Vagina (tissue), 2 donors: ENCODE measurements at places on chromosomes 7 and 10. TPM values are rescaled to one million over a fixed set of nuclear protein-coding genes. Genes with fewer than 3 reads are reported as not detected.
A peak's percentile ranks its signal among the peaks of the same experiment; 100 is the strongest.

- no peaks in the 10 kb centered on the region for H3K27me3 ChIP-seq
- H3K36me3 ChIP-seq, result no peaks in the 10 kb centered on the region
- DNase-seq, result no peak
- H3K27ac ChIP-seq, result peak within 1 kb of the TSS; percentile 53
Measured at GRCh38 chr10:11742009-11742778, at the start of gene ECHDC3. Gene ECHDC3, plus strand, starts transcription at chr10:11742382. Its CDS starts 195 bp downstream, at chr10:11742577.

GRCh38 chr7:4129481-4130122 lies 552.5 kb upstream of the FOXK1 start:
- H3K4me3 ChIP-seq, result no peak overlapping the region
- H3K27ac ChIP-seq, result no peak overlapping the region
- DNase-seq, result no peak
- H3K4me1 ChIP-seq, result no peaks in the 10 kb centered on the region
- H3K36me3 ChIP-seq, result no peaks in the 10 kb centered on the region

- no peak overlapping the region for H3K4me3 ChIP-seq
- H3K27ac ChIP-seq, result no peak overlapping the region
- no peak for DNase-seq
Measured at GRCh38 chr7:70321016-70321590, 722.8 kb downstream of the AUTS2 start.

GRCh38 chr7:145293228-145293701 lies 457.4 kb upstream of the TPK1 start:
- DNase-seq, result no peak
- no peaks in the 10 kb centered on the region for H3K4me1 ChIP-seq
- H3K4me3 ChIP-seq, result no peak overlapping the region
- H3K27ac ChIP-seq, result no peak overlapping the region
- no peaks in the 10 kb centered on the region for H3K27me3 ChIP-seq

GRCh38 chr7:141617280-141617679 lies 66.1 kb downstream of the AGK start:
- DNase-seq, result no peak
- H3K4me3 ChIP-seq, result no peak overlapping the region
- H3K36me3 ChIP-seq, result peaks cover 9% of the 10 kb centered on the region
- H3K27me3 ChIP-seq, result no peaks in the 10 kb centered on the region
- H3K27ac ChIP-seq, result no peak overlapping the region
- H3K4me1 ChIP-seq, result peaks cover 8% of the 10 kb centered on the region

DNA sequence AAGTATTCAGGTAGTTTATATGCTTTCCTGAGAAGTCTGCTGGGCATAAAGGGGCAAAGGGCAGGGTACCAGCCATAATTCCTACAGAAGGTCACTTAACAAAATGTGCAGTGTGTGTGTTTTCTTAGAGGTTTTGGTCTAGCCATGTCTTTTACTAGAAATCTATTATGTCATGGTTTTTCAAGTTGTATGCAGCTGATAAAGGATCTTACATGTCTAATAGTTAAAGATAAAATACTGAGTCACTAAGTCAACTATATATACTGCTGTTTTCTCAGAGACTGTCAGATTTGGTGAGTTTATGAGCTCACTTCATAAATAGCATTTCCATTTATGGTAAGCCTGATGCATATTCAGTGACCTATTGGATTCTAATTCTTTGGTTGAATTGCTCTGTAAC lies 7.7 kb downstream of the CASP2 start:
- peaks cover 83% of the 10 kb centered on the region for H3K36me3 ChIP-seq
- DNase-seq, result no peak
- peaks cover 24% of the 10 kb centered on the region for H3K4me1 ChIP-seq
- no peak overlapping the region for H3K27ac ChIP-seq

DNA sequence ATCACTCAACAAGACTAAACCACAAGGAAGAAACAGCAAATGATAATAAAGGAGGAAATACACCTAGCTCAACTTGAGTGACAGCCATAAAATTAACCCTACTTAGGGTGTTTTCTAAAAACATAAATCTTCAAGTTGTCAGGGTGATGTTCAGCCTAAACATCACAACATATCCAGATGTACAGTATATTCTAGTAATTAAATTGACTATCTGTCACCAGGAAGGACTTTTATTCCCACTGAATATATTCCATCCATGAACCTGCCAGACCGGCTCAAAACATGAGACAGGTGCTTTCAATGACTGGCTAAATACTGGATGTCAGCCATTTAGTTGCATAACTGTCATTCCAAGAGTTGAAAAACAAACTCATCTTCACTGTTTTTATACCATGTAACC lies 298.1 kb upstream of the NEBL start:
- H3K36me3 ChIP-seq, result no peaks in the 10 kb centered on the region
- H3K4me1 ChIP-seq, result no peaks in the 10 kb centered on the region
- DNase-seq, result no peak
- no peak overlapping the region for H3K4me3 ChIP-seq
- no peak overlapping the region for H3K27ac ChIP-seq

DNA sequence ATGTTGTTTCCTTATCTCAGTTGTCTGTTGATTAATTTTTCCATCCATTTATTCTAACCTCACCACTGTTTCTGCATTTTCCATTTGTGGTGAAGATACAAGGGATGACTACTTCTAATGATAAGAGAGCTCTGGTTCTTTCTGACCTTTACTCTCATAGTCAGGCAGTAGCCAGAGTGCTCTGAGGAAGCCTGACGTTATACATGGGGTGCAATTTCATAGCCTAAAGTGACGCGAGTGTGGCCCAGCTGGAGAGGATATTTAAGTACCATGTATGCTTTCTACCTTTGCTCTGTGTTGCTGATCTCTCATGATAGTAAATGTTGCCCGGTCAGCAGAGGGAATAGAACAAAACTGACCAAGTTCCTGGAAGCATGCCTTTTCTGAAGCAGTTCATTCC lies 33.9 kb upstream of the CYCS start:
- H3K27me3 ChIP-seq, result no peaks in the 10 kb centered on the region
- H3K4me3 ChIP-seq, result no peak overlapping the region
- DNase-seq, result no peak
- H3K4me1 ChIP-seq, result no peaks in the 10 kb centered on the region

DNA sequence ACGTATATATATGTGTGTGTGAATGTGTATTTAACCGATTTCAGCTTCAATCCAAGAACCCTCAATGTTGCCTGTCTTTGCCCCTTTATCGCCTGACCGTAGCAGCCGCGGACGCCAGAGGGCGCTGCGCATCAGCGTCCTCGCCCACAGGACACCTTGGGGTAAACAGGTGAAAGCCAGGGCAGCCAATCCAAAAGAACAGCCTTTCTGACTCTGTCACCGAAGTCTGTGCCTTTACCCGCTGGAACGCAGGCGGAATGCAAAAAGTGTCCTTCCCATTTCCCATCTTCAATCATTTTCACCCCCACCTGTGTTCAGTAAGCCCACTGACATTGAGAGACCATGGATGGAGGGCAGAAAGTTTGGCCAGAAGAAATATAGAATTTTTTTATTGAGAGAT lies 3.6 kb downstream of the NXPH1 start:
- H3K4me3 ChIP-seq, result no peak overlapping the region
- no peaks in the 10 kb centered on the region for H3K36me3 ChIP-seq
- H3K4me1 ChIP-seq, result peaks cover 9% of the 10 kb centered on the region
- H3K27me3 ChIP-seq, result peaks cover 10% of the 10 kb centered on the region
- DNase-seq, result no peak

DNA sequence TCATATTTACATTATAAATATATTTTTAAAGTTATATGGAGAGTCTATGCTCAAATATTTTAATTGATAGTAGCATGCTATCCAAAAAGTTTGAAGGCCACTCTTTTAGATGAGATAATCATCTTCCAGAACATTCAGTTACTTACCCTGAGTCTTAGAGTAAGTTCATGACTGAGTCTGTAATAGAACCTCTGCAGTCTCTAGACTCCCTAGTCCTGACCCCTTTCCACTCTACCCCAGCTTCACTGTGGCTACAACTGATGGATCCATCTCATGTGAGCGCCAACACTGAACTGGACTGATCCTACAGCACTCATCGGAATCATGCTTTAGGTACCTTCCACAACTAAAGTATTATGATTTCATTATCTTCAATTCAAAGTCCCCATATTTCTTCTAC lies 10.1 kb downstream of the HACD1 start:
- H3K27ac ChIP-seq, result no peak overlapping the region
- H3K36me3 ChIP-seq, result no peaks in the 10 kb centered on the region
- H3K4me3 ChIP-seq, result no peak overlapping the region
- H3K27me3 ChIP-seq, result no peaks in the 10 kb centered on the region
- H3K4me1 ChIP-seq, result no peaks in the 10 kb centered on the region

DNA sequence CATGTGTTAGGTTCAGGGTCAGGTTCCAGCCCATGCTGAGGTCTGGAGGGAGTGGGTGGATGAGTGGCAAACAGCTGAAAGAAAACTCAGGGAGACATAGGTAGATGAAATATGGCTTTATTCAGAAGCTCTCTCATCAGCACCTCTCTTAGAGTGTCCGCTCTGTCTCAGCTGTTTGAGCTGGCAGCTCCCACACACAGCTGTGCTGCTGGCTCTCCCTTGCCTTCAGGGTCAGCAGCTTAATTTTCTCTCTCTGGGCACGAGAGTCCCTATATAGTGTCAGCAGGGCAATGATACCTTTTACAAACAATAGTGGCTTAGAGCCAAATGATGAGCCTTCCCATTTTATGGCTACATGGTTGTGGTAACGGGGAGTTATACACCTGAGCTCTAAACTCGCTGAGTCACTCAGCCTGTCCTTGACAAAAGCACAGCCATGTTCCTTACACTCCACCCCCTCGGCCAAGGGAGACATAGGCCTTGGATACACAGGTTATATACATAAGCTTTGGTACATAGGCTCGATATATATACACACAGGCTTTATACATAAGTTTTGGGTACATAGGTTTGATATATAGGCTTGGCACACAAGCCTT lies 10.4 kb downstream of the RNF133 start:
- no peak for DNase-seq
- H3K4me1 ChIP-seq, result no peaks in the 10 kb centered on the region
- no peak overlapping the region for H3K27ac ChIP-seq
- H3K4me3 ChIP-seq, result no peak overlapping the region
- no peaks in the 10 kb centered on the region for H3K27me3 ChIP-seq
- no peaks in the 10 kb centered on the region for H3K36me3 ChIP-seq

DNA sequence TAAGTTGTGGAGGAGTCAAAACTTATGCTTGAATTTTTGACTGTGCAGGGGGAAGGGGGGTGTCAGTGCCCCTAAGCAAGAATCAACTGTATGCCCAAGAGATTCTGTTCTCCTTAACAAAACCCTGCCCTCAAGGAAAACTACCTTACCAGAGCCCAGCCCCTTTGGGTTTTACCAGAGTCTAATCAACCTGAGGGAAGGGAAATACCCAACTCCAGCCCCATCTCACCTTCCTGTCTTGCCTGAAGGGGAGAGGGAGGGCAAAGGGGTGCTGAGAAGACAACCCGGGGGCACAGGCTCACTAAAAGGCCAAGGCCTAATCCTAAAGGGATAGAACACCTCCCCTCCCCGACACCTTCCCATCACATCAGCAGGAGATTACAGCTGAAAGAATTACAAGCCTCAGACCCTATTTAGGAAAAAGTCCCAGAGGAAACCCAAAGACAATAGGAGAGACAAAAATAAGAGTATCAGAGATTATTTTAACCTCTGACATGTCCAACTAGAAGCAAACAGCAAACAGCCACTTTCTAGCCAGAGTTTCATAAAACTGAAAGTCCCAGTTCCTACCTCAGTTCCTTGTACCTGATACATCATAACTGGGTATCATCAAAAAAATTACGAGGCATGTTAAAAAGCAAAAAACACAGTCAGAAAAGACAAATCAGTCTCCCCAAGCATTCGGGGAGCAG lies 26.8 kb upstream of the C7orf33 start:
- H3K27me3 ChIP-seq, result no peaks in the 10 kb centered on the region
- H3K4me3 ChIP-seq, result no peak overlapping the region
- no peaks in the 10 kb centered on the region for H3K36me3 ChIP-seq
- no peak overlapping the region for H3K27ac ChIP-seq

DNA sequence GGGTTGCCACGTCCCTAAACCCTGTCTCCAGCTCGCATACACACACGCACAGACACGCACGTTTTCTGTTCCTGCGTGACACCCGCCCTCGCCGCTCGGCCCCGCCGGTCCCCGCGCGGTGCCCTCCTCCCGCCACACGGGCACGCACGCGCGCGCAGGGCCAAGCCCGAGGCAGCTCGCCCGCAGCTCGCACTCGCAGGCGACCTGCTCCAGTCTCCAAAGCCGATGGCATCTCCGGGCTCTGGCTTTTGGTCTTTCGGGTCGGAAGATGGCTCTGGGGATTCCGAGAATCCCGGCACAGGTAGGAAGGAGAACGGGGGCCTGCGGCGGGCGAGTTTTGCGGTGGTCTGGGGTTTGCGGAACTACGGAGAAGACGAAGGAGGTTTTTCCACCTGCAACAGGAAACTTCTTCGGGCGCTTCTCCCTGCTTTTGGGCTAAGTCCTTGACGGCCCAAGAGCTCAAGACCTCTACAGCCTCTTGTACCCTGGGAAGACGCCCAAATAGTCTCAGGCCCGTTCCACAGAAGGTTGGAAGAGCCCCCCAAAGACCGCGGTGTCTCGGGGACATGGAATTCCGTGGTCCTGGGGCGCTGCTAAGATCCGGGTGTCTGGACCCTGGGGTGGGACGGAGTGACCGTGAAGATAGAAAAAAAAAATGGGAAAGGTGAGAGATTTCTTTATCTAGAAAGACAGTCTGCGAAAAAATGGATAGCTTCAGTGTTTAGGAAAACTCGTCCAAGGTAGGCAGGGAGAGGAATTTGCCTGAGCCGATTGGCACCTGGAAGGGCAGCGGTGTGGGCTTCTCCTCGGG lies at the start of gene GAD2:
GAD2 (plus strand) TSS at position 190 of the 811 bp plus-strand sequence; CDS start at position 226, 36 bp downstream.
- H3K27ac ChIP-seq, result no peak within 1 kb of the TSS
- H3K4me1 ChIP-seq, result peaks cover 35% of the 10 kb centered on the region
- H3K36me3 ChIP-seq, result no peaks in the 10 kb centered on the region

NME8 gene
- not detected for total RNA-seq

TBATA gene
- total RNA-seq, result not detected

STEAP2 gene
- total RNA-seq, result 32.2 TPM
